ENCODE measurements at places on chromosomes 3 and 15.
A peak's percentile ranks its signal among the peaks of the same experiment; 100 is the strongest.

DNA sequence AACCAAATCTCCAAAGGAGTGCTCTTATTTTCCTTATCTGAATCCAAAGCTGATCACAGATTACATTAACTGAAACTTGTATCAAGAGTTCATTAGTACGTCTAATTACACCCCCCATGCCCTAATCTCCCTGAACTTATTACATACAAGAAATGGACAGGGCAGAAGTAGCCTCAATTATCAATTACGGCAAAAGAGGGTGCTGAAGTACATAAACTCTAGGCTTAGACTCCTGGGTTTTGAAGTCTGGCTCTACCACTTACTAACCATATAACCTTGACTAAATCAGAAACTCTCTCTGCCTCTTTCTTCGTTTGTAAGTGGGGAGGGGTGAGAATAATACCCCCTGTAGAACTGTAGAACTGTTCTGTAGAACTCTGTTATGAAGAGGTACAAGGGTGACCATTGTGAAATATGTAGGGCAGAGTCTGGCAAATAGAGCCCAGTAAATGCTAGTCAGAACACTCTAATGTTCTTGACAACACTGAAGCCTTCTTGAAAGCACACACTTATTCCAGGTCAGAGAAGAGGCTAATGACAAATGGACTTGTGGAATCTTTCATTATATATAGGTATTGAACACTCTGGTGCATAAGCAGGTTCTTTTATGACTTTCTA, 19.6 kb upstream of the OR5K4 start:
- no peak for DNase-seq

DNA sequence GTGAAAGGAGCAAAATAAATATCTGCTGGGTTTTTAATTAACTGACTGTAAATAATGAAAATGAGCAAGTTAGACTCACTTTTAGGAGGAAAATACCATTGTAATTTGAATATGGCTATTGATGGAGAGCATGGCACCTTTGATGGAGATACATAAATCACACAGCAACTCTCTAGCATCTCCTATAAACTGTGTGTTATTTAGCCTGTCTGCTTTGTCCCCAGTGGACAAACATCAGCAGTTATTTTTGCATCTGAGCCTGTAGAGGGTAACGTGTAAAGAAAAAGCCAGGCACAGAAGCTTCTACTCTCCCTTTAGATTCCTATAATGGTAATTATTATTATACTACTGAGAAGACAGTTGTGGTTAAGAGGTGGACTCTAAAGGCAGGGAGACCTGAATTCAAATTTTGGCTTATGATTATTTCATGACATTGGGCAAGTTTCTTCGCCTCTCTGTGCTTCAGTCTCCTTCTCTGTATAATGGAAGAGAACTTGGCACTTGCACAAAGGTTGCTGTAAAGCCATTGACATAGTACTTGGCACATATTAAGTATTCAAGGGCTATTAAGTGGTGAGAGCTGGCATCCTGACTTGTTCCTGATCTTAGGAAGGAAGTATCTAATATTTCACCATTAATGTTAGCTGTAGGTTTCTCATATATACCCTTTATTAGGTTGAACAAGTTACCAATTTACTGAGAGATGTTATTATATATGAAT, 289.5 kb upstream of the TRIM42 start:
- DNase-seq: no peak

DNA sequence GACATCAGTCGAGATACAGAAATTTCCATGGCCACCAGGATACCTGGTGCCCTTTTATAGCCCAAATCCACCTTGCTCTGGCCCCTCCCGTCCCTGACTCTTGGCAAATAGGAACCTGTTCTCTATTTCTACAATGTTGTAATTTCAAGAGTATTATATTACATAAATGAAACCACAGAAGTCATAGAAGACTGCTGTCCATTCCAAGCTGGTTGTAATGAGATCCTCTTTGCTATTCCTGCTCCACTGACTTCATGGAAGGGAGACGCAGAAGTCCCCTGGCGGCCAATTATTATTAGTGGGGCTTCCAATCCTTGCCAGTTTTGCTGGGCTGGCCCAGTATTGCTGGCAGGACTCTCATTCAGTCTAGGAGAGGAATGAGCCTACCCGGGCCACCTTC, 26.6 kb downstream of the DCP1A start:
- no peak for DNase-seq

DNA sequence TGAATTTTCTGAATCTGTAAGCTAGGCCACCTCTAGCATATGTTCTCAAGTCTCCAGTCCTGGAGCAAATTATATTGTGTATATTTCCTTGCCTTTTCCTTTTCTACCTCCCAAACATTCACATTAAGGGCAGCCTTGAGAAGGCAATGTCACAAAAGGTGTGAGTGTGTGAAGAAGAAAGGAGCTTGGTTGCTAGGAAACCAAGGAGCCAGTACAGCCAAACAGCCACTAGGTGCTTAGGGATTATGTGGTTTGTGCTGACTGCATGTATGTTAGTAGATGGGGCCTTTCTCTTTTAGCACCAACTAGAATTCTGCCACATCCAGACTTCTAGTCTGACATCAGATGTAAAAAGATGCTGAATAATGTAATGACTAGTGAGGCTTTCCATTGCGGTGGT, 118.8 kb upstream of the DAZL start:
- no peak for DNase-seq

DNA sequence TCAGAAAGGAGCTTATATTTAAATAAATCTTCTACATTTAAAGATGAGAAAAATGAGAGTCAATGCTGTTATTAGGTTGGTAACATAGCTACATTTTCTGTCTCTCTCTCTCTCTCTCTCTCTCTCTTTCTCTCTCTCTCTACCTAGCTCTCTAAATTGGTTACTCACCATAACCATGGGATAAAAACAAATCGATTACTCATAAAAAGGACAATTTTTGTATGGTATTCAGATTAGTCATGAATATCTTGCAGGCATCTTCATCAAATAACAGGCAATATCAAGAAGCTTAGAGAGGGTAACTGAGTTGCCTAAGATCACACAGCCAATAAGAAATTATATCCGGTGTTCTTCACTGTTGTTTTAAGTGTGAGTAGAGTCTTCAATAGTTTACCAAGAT, 81.8 kb upstream of the ALCAM start:
- no peak for DNase-seq

DNA sequence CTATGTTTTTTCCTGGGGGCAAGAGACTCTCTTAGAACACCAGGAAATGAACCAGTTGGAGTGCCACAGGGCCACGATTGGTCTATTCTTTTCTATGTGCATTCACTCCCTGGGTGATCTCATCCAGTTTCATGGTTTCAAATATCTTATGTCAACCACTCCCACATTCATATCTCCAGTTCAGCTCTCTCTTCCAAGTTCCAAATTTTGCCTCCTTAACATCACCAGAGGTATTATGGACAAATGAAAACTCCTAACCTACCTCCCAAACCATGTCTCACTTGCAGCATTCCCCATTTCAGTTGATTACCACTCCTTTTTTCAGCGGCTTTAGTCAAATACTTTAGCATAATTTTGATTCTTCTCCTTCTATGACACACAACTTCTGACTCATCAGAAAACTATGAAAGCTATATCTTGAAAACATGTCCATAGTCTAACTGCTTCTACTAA, 203.1 kb upstream of the SEMA6D start:
- DNase-seq: no peak

DNA sequence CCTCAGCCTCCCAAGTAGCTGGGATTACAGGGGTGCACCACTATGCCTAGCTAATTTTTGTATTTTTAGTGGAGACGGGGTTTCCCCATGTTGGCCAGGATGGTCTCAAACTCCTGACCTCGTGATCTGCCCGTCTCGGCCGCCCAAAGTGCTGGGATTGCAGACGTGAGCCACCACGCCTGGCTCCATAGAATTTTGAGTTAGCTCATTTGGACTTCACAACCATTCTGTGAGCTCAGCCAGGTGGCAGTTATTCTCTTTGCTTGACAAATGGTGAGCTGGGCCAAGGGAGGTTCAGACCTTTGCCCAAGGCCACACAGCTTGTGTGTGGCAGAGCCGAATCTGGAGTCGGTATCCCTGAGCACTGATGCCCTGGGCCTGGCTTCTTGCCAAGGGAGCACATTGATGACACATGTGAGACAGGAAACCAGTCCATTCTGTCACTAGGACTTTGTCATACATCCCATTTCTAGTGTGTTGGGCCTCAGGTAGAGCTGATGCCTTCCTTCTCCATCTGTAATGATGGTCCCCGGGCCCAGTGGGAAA, 17.6 kb downstream of the PODXL2 start:
- no peak for DNase-seq

DNA sequence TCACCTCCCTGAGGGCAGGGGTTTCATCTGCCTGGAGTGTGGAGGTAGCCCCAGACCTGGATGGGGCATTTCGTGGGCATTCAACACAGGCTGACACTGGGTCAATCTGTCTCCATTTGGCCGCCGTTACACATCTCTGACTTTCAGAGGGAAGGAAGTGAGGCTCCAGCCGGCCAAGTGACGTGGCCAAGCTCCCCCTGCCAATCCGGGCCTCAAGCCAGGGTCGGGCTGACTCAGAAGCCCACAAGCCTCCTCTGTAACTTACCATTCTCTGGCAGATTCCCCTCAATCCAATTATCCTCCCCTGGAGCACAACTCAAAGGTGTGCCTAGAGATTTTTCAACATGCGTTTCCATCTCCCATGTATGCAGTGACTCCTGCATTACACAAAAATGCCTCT, 227.6 kb downstream of the KLF13 start:
- peak; percentile 41 for DNase-seq

GRCh38 chr3:187799942-187800641, 54.8 kb upstream of the BCL6 start:
- DNase-seq: no peak

GRCh38 chr15:80105595-80105994, 46.1 kb downstream of the ZFAND6 start:
- no peak for DNase-seq

GRCh38 chr3:120568598-120568997, 27.5 kb upstream of the NDUFB4 start:
- DNase-seq: no peak

- no peak for DNase-seq
Measured at GRCh38 chr3:53890726-53891475, 758 bp downstream of the SELENOK start.

- no peak for DNase-seq
Measured at GRCh38 chr3:124650798-124651197, 79.5 kb upstream of the UMPS start.

GRCh38 chr3:5579139-5579602, 391.7 kb downstream of the EDEM1 start:
- no peak for DNase-seq

GRCh38 chr3:32868719-32869512, 51.1 kb downstream of the TRIM71 start:
- no peak for DNase-seq

- DNase-seq: no peak
Measured at GRCh38 chr15:91521996-91522395, 331.5 kb upstream of the SLCO3A1 start.

GRCh38 chr3:189202583-189202982, 30.8 kb downstream of the TPRG1 start:
- DNase-seq: no peak

DNA sequence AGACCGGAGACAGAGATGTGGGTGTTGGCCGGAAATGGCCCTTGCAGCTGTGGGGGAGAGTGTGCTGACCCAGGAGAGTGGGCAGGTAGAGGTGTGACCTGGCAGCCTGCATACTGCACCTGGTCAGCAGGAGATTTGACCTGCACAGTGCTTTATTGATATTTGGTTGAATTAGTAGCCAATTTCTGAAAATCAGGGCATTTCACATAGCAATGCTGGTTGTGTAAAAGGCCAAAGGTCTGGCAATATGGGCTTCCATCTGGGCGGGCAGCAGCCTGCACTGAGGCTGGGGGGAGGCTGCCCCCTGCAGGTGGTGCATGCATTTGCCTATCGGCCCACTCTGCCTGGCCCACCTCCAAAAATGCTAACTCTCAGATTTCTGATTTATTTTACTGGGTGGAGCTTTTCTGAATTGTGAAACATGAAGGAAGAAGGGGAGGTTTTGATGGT, 9.4 kb upstream of the MGLL start:
- no peak for DNase-seq

GRCh38 chr3:135771760-135772159, 193.8 kb upstream of the PPP2R3A start:
- no peak for DNase-seq

All from H54 (cell line).